ENCODE measurements at places on chromosomes 13 and 19.

DNA sequence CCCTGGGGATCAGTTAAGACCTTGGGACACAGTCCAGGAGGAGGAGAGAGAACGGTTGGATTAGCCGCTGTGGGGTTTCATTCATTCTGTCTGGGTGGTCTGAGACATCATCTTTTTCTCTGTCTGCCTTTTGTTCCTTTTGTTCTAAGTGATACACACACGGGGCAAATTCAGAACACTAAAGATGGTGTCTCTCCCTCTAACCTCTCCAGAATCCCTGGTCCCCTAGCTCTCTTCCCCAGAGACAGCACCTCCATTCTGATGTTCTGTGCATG, 5.0 kb downstream of the BICRA start:
- DNase-seq = no peak

GRCh38 chr19:15231271-15231670, 977 bp downstream of the EPHX3 start:
- no peak for DNase-seq

GRCh38 chr13:93740334-93740733, 513.7 kb downstream of the GPC6 start:
- no peak for DNase-seq

- no peak for DNase-seq
These were observed 1238.9 kb downstream of the UQCRFS1 start for GRCh38 chr19:27974082-27974513.

DNA sequence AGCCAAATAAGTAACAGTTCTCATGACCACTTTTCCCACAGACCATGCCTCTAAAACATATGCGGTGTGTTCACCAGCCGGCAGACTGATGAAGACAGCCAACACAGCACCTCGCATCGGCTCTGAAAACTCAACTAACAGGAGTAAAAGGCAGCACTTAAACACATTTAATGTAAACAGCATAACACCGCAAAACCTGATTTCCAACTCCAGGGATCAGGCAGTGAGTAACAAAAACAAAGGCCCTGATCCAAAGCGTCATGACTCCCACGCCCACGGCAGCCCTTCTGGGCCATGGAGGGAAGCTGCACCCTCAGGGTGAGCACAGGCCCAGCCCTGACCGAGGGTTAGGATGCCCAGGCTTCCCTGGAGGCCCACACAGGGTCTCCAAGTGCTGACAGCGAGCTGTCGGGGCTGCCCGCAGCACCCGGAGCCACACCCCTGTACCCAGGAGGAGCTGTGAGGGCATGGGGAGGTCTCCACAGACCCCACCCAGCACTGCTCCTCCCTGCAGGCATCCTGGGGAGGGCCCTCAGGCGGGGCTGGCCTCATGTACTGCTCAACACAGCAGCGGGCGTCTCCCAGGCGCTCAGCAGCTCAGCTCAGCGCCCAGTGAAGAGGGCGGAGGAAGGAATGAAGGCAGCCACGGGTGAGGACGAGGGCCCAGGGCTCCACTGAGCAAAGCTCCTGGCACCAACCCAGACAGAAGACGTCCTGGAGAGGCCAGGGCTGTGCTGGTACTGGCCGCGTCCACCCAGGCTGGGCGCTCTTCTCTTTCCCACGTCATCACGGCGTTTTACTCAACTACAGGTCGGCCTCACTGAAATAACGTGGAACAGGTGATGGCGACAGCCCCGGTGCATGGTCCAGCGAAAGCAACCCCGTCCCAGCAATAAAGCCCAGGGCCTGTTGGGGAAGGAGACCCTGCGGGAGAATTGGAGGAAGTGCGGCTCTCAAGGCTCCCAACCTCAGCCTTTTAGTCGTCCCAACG, 53.7 kb downstream of the RASA3 start:
- no peak for DNase-seq

DNA sequence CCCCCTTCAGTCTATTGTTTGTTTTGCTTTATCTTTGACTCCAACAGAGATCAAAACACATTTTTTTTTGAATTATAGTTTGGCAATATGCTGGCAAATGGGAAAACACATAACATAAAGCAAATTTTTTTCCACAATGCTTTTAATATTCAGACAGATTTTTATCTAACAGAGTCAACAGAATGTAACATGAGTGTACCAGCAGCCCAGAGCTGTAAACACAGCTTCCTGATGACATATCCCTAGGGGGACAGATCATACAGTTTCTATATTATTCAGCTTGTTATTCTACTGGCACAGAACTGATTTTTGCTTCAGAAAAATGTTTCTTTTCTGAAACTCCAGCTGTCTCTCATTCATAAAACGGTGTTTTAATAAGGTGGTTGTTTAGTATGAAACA, 168.8 kb downstream of the OLFM4 start:
- no peak for DNase-seq

Measured in anterior cingulate cortex (tissue), 58 donors.